GM19239 (cell line): ENCODE measurements at places on chromosomes 1 and 21.

DNA sequence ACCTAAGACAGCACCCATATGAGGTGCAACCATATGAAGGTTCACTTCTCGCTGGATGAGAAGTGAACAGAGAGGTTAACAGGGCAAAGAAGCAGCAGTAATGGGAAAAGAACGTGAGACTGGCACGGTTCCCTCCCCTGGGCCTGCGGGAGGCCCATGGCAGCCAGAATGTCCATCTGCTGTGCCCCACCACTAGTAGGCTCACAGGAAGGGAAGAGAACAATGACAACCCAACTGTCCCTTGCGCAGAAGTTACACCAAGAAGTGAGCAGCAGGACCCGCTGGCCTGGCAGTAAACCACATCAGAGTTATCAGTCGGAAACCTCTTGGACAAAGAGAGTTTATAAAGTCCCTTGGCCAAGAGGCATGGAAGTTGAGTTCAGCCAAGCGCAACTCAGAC is 11.3 kb downstream of the HIVEP3 start:
- no peak for DNase-seq

DNA sequence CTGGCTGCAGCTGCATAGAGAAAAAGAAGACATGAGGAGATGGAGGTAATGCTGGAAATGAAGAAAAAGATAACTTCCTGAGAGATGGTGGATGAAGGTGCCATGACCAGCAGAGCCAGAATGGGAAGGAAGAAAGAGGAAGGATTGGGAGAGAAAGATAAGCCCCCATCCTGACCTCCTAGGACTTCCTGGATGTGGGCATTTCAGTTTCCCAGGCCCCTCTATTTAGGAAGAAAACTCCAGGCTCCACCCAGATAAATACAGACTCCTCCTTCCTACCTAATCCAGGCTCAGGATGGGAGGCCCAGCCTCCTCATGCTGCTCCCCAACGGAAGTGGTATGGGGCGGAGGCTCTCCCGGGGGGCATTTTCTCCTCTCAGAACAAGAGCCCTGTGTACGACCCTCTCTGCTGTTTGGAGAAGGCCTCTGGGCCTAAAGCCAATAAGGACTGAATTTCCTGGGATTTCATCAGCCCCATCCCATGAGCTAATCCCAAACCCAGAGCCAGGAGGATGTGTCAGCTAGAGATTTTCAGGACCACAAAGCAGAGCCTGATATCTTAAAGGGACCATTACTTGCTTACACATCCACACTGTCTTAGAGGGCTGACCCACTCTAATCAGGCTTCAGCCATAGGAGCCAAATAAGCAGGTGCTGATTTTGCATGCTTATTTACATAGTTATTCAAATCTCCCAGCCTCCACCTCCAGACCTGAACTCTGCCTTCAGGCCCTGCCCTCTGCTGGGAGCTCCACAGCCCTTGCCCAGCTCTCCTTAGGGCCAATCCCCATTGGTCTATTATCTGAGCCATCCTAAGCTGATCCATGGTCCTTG is 5.1 kb upstream of the ARHGEF2 start:
- no peak for DNase-seq

GRCh38 chr1:222912730-222913129 is 97.9 kb downstream of the DISP1 start:
- no peak for DNase-seq

DNA sequence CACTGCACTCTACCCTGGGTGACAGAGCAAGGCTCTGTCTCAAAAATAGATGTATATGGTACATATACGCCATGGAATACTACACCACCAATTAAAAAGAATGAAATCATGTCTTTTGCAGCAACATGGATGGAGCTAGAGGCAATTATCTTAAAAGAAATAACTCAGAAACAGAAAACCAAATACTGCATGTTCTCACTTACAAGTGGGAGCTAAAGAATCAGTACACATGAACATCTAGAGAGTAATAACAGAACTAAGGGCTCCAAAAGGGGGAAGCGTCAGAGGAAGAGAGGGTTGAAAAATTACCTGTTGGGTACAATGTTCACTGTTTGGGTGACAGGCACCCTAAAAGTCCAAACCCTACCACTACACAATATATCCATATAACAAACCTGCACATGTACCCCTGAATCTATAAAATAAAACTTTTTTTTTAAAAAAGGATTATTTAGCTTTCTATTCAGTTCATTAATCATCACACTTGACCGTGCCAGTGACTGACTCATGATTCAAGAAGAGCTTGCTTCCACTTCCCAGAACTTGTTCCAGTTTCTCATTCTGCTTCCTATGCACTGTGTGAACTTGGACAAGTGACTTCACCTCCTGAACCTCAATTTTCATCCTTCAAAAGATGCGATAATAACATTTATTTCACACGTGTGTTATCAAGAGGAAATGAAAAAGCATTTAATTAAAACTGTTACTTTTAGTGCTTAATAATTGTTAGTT is 109.6 kb downstream of the PLPP3 start:
- no peak for DNase-seq
